NCI-H187 treated with DMSO at 0.1 percent for 48 hours (cell line): ENCODE measurements at places on chromosomes 5 and 9.

- no peak for DNase-seq
Measured at GRCh38 chr9:35656348-35656747, 1.5 kb downstream of the RMRP start.

DNA sequence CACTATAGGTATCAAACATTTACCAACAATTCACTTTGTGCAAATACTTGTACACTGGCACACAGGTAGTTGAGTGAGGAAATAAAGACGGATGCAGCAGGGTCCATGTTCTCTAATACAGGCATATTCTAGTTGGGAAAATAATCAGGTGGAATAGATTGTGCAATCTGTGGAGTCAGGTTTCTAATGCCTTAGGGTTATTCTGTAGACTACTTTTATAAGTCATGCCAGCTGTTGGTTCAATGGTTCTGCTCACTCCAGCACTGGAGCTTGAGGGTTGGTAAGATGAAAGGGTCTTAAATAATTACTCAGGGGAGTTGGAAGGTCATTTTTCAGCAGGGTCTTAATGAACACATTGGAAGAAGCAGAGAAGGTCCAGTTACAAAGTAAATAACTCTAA, 690.3 kb upstream of the DMAC1 start:
- DNase-seq: no peak

DNA sequence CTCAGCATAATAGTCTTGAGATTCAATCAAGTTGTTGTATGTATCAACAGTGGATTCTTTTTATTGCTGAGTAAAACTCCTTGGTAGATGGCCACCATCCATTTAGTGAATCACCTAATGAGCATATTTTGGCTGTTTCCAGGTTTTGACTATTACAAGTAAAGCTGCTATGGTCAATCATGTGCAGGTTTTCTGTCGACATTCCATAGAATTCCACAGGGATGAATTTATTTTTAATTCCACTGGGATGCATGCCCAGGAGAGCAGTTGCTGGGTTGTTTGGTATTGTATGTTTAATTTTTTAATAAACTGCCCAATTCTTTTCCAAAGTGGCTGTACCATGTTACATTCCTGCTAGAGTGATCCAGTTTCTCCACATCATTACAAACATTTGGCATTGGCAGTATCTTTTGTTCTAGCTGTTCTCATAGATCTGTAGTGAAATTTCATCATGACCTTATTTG, 10.5 kb upstream of the S1PR3 start:
- no peak for DNase-seq

DNA sequence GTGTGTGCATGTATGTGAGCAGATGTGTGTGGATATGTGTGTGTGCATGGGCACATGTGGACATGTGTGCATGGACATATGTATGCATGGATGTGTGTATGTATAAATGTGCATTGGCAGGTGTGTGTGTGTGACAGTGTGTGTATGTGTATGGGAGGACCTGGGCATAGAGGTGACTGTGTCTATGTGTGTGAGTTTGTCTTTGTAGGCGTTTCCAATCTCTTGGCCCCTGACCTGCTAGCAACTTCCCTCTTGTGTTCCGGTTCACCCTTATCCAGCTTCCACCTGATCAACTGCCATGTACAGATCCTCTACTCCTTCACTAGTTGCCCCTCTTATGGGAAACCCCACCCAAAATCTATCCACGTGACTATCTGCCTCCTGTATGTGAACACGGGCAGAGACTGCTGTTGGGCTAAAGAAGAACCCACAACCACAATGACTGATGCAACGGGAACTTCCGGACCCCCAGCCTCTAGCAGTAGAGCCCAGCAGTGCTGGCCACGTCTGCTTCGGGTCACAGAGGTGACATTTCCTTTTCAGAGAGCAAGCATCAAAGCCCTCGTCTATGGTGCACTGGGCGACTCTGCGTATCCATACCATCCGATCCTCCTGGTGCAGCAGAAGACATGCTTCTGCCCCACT, 24.9 kb upstream of the GADD45G start:
- DNase-seq: no peak

DNA sequence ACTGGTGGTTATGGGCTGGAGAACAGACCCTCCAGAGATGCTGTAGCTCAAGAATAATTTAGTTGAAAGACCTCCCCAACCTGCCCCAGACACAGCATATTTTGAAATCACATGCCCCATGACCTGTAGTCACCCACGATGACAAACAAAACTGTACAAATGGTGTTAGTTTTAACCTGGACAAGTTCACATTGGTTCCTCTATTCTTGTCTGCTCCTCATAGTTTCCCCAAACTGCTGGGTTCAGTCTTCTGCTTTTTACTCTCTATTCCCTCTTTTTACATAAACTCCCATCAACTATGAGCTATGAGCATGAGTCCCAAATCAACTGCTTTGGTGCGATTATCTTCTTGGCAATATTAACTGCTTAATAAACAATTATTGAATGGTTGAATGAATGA, 365.3 kb upstream of the CLINT1 start:
- DNase-seq: no peak

GRCh38 chr5:150000256-150000989, at the start of the genes HMGXB3 and TIGD6:
Gene HMGXB3 (plus strand): TSS chr5:150000739. CDS start chr5:150004853, 4,114 bp downstream.
Gene TIGD6 (minus strand): TSS chr5:150000654. CDS start chr5:149996348, 4,306 bp downstream.
- DNase-seq: peak; percentile 56

DNA sequence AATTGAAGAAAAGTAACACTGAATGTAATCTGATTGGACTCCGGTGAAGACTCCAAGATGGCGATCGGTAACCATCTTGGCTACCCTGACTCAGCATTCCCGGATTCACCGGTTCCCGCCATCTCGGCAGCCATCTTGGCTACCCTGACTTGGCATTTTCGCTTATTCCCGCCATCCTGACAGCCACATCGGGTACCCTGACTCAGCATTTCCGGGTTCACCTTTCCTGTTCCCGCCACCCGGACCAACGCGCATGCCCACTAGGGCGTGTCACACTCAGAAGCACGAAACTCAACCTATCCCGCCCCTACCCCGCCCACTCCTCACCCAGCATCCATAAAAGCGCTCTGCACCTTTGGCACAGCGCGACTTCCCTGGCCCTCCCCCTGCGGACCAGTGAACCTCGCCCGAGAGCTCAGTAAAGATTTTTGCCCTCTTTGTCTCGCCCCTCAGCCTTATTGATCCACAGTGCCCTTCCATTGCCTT, 17.2 kb downstream of the SPTLC1 start:
- DNase-seq: no peak

DNA sequence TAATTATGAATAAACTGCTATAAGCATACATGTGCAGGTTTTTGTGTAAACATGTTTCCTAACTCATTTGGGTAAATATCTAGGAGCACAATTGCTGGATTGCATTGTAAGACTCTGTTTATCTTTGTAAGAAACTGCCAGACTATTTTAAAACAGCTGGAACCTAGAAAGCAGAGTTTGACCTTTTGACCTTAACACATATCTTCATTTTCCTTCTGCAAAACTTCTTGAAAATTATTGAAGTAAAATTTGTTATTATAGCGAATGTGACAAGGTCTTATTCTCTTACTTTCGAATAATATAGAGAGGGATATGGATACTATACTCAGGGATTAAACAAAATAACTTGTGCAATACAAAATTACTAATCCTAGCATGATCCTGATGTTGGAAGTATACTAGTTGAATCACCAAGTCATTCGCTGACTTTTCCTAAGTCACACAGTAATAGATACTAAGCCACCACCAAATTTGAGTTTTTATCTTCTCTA, 3.2 kb upstream of the ANXA1 start:
- no peak for DNase-seq

DNA sequence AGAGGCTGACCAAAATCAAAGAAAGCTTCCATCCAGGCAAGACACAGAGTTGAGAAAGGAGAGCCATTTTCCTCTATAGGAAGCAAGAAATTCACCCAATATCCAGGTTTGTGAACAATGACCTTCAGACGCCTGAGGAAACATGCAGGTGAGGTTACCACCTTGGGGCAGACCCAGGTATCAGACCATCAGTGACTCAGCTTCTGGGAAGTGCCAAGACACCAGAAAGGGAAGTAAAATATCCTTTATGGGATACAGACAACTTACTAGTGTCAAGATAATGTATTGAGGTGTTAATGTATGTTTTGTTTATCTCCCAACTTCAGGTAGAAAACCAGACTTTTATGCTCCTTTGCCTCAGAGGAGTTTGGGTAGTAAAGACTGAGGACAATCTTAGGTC, 2.2 kb upstream of the DTWD2 start:
- DNase-seq: no peak

- no peak for DNase-seq
Measured at GRCh38 chr9:120463765-120464164, 116.2 kb downstream of the CDK5RAP2 start.

- no peak for DNase-seq
Measured at GRCh38 chr9:113352411-113352810, 3.1 kb downstream of the BSPRY start.

GRCh38 chr9:134717924-134718645, 76.5 kb downstream of the COL5A1 start:
- DNase-seq: no peak

DNA sequence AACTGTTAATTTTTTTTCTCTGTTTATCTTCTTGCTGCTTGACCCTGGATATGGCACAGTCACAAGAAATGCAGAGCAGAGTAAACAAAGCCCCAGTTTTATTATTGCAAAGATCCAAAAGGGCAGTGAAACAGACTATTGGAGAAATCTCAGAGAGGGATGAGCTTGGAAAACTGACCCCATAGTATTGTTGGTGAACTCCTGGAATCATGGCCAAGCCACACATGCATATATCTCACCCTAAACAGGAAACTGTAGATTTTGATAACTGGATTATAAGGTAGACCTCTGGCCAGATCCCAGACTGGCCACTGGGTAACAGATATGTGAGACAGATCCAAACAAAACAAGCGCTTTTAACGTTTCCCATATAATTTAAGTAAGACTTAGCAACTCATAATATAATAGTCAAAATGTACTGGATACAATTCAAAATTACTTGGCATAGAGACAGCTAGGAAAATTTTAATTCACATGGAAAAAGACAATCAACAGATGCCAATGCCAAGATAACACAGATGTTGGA, 263.5 kb upstream of the SEMA6A start:
- DNase-seq: no peak

DNA sequence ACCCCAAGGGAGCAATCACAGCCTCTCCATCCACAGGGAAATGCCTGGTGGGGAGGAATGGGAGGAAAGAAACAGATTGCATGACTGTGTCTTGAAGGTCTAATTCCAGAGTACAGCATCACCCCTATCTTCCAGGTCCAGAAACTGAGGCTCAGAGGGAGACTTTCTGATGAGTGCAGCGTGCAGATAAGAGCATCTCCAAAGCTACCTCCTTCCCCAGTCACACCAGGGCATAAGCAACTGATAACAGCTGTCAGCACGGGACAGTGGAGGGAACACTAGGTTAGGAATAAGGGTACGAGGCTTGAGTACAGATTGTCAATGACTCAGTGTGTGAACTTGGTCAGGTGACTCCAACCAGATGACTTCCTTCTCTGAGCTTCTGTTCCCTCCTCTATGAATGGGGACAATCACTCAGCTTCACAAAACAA, 126.9 kb downstream of the KCNIP1 start:
- no peak for DNase-seq

DNA sequence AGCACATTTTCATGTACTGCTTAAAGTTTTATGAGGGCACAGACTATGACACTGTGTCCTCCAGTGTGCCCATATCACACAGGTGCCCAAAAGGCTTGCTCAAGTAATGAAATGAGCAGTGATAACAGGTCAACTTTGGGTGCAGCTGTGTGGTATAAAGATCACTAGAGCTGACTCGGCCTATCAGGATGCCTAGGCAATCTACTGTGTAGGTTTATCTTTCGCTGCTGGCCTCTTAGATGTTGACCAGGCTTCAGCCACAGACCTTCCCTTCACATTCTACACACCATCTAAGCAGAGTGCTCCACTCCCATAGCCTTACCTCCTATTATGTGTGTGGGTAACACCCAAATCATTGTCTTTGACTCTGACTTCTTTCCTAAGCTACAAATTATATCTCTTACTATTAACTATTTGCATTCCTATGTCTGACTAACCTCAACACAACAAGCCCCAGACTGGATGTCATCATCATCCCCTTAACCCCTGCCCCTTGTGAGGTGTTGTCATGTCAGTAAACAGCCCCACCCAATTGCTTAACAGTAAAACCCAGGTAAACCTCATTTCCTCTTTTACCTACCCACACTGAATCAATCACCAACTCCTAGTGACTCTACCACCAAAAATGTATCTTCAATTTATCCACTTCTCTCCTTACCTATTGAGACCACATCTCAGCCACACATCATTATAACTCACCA, 2.5 kb downstream of the SREK1IP1 start:
- no peak for DNase-seq

DNA sequence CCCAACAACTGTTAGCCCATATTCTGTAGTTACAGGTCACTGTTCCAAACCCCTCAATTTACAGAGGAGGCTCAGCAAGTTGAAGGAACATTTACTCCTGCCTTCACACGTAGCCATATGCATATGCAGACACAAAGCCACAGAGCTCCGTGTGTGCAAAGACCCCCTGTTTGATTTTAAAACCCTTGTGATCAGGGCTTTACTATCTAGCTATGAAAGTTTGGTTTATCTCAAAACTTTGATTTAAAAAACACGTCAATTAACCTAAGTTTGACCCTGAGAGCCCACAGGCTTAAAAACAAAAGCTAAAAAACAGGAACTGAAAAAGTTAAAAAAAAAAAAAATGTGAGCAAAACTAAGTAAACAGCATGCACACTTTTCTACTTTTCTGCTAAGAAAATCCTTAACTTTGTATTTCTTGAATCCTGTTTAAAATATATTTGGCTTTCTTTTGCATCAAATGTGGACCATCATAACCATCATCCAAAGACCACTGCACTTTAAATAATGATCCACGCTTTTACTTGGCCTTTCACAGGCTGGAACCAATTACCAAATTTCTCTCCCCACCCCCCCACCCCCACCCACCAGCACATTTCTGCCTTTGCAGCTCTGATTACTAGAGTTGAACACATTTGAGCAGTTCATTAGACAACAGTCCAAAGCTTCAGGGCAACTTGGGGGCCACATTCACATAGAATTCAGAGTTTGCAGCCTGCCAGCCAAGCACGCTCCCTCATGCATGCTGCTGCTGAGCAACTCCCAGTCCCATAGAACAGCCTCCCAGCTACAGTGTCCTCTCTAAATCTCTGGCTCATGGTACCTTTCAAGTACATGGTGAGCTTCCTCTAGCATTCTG, 128.8 kb upstream of the MAP3K1 start:
- DNase-seq: no peak
